ENCODE measurements at places on chromosomes 16 and 17.

DNA sequence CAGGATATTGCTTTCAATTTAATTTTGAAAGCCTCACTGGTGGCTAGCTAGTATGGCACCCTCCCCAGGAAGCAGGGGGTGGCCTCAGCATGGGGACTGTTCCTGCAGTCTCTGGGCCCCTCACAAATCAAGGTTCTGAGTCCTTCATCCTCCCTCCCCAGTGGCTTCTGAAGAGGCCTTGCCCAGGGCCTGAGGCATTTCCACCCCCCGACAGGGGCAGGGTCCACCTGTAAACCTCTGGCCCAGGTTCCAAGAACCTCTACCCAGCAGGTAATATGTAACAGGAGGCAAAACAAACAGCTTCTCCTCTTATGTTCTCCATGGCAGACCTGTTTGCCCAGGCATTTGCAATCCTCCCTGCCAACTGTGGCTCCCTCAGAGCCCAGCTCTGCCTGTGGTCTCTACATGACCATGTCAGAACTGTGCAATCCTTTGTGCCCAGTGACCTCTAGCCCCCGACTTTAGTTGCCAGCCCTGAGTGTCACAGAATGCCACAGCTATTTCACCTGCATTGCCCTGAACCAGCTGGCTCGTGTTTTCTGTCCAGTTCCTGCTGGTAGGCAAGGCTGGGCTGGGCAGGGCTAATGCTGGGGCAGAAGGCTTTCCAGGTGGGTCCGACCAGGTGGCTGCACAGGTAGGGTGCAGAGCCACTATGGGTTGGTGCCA, 14.3 kb downstream of the ACSF2 start:
- no peaks in the 10 kb centered on the region for H3K36me3 ChIP-seq
- H3K4me3 ChIP-seq: no peak overlapping the region
- no peak overlapping the region for H3K27ac ChIP-seq

- H3K4me3 ChIP-seq: no peak overlapping the region
- peaks cover 16% of the 10 kb centered on the region for H3K4me1 ChIP-seq
- no peak for DNase-seq
- no peaks in the 10 kb centered on the region for H3K27me3 ChIP-seq
- no peak overlapping the region for H3K27ac ChIP-seq
Observed at GRCh38 chr17:39404542-39405378, 3.3 kb upstream of the FBXL20 start.

GRCh38 chr16:4200000-4200780, 41.7 kb downstream of the SRL start:
- H3K4me3 ChIP-seq: no peak overlapping the region
- H3K4me1 ChIP-seq: peaks cover 5% of the 10 kb centered on the region
- no peak overlapping the region for H3K27ac ChIP-seq

GRCh38 chr17:46270032-46270431, 24.9 kb upstream of the LRRC37A start:
- peaks cover 21% of the 10 kb centered on the region for H3K4me1 ChIP-seq
- no peak overlapping the region for H3K27ac ChIP-seq
- H3K36me3 ChIP-seq: no peaks in the 10 kb centered on the region
- H3K27me3 ChIP-seq: no peaks in the 10 kb centered on the region

GRCh38 chr16:4894276-4895150, 42.4 kb downstream of the PPL start:
- H3K4me1 ChIP-seq: no peaks in the 10 kb centered on the region
- H3K27ac ChIP-seq: no peak overlapping the region
- H3K4me3 ChIP-seq: no peak overlapping the region
- no peak for DNase-seq
- no peaks in the 10 kb centered on the region for H3K36me3 ChIP-seq

DNA sequence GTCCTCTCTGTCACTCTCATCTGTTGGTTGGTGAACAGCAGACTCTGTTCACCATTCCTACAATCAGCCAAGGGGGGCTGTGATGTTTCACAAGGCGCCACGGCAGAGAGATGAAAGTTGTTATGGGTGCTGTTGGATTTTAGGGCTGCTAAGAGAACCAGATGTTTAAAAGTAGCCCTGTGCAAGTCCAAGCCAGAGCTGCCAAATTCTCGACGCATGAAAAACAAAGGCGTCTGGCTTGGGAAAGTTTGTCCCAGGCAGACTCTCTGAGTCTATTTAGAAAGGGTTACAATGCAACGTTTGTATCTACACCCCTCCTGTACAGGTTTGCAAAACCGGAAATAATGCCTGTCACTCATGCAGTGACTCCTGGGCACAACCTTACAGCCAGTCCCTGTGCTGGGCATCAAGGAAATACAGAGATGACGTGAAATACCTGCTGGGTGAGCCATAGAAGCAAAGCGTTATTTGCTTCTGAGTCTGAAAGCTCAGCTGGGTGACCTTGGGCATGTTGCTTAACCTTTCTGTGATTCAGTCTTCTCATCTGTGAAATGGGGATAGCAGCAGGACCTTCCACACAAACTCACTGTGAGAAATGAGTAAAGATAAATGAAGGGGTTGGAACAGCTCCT, 74.8 kb downstream of the XYLT1 start:
- H3K27me3 ChIP-seq: no peaks in the 10 kb centered on the region
- no peak overlapping the region for H3K27ac ChIP-seq
- no peak for DNase-seq
- no peaks in the 10 kb centered on the region for H3K36me3 ChIP-seq
- no peak overlapping the region for H3K4me3 ChIP-seq

DNA sequence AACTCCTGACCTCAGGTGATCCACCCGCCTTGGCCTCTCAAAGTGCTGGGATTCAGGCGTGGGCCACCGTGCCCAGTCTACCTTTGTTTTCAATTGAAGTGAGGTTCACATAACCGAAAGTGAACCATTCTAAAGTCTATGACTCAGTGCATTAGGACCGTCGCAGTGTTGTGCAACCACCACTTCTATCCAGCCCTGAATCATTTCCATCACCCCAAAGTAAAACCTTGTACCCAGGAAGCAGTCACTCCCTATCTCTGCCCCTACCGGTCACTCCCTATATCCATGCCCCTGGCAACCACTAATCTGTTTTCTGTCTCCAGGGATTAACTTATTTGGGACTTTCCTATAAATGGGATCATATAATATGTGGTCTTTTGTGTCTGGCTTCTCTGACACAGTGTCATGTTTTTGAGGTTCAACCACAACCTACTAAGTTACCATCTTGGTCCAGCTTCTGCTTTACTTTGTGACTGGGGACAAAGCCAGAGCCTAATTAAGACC, 28.3 kb upstream of the CDC42EP4 start:
- H3K27me3 ChIP-seq: no peaks in the 10 kb centered on the region
- no peak for DNase-seq
- no peaks in the 10 kb centered on the region for H3K4me1 ChIP-seq
- H3K4me3 ChIP-seq: no peak overlapping the region

GRCh38 chr17:9628509-9628908, 16.8 kb upstream of the USP43 start:
- H3K36me3 ChIP-seq: no peaks in the 10 kb centered on the region
- H3K4me3 ChIP-seq: no peak overlapping the region
- no peaks in the 10 kb centered on the region for H3K4me1 ChIP-seq
- DNase-seq: no peak

GRCh38 chr17:80261159-80261894, 675 bp downstream of the RNF213 start:
- H3K27ac ChIP-seq: peak overlapping the region; percentile 87
- H3K27me3 ChIP-seq: no peaks in the 10 kb centered on the region
- H3K4me3 ChIP-seq: peak overlapping the region; percentile 98
- no peaks in the 10 kb centered on the region for H3K36me3 ChIP-seq

- peaks cover 50% of the 10 kb centered on the region for H3K4me1 ChIP-seq
- H3K36me3 ChIP-seq: no peaks in the 10 kb centered on the region
- H3K27me3 ChIP-seq: no peaks in the 10 kb centered on the region
- no peak overlapping the region for H3K4me3 ChIP-seq
- no peak for DNase-seq
Observed at GRCh38 chr16:23901178-23902033, 65.6 kb downstream of the PRKCB start.

GRCh38 chr17:69712801-69713311, 298.4 kb downstream of the MAP2K6 start:
- H3K4me3 ChIP-seq: no peak overlapping the region
- H3K27ac ChIP-seq: no peak overlapping the region
- DNase-seq: no peak
- H3K4me1 ChIP-seq: no peaks in the 10 kb centered on the region
- no peaks in the 10 kb centered on the region for H3K36me3 ChIP-seq
- no peaks in the 10 kb centered on the region for H3K27me3 ChIP-seq

GRCh38 chr16:27671410-27671809, 121.5 kb downstream of the KATNIP start:
- no peak for DNase-seq
- no peak overlapping the region for H3K27ac ChIP-seq
- no peak overlapping the region for H3K4me3 ChIP-seq
- H3K4me1 ChIP-seq: no peaks in the 10 kb centered on the region
- no peaks in the 10 kb centered on the region for H3K27me3 ChIP-seq
- no peaks in the 10 kb centered on the region for H3K36me3 ChIP-seq

DNA sequence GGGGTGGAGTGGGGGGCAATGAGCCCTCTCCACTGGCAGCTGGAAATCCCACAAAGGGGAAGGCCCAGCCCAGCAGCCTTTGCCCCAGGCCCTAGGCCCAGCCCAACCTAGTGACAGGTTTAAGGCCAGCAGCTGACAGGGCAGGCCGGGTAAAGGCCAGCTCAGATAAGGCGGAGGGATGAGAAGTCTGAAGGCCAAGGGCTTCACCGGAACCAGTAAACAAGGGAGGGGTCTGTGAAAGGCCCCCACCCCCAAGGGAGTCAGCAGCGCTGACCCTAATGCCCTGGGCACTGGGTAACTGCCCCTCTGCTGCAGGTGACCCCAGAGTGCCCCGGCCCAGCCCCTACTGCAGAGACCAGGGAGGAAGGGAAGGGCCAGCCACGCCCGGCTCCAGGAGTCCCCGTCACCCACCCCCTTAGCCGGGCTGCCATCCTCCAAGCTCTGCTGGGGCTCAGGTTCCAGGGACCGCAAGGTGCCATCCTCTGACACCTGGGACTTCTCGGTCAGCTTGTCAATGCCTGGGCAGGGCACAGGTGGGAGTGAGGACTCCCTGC, 17.5 kb downstream of the OTOP3 start:
- no peaks in the 10 kb centered on the region for H3K36me3 ChIP-seq
- no peaks in the 10 kb centered on the region for H3K4me1 ChIP-seq
- no peaks in the 10 kb centered on the region for H3K27me3 ChIP-seq
- no peak overlapping the region for H3K27ac ChIP-seq
- no peak for DNase-seq

DNA sequence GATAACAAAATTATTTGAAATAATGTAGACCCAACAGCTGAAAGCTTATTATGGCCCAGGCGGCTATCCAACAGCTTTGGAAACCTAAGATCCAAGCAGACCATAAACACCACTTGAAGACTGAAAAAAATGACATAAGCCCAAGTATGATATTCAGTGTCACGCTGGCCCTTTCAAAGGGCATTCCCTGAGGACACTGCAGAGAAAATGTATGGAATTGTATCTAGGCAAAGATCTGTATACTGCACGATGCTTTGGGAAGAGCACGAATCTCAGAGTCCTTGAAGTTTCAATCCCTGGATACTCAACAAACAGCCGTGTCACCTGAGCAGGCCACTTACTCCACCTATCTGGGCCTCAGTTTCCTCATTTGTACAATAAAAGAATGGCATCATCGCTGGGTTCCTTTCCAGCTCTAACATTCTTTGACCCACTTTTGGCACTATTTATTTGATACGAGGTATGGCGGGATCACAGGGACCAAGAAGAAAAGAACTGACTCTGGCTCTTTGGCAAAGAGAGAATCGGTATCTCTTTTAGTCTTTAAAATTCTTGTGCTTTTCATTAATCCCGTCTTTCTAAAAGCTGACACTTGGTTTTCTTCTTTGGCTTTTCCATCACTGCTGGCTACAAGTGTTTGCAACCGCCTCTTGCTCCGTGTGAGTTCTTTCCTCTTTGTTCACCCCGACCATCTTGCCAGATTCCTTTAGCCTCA, 1.2 kb downstream of the STAT5B start:
- no peak for DNase-seq
- no peaks in the 10 kb centered on the region for H3K36me3 ChIP-seq
- peak overlapping the region; percentile 85 for H3K27ac ChIP-seq

- no peak overlapping the region for H3K27ac ChIP-seq
- H3K27me3 ChIP-seq: no peaks in the 10 kb centered on the region
- H3K36me3 ChIP-seq: no peaks in the 10 kb centered on the region
- no peak for DNase-seq
- H3K4me1 ChIP-seq: no peaks in the 10 kb centered on the region
Observed at GRCh38 chr17:18002171-18002570, 29.5 kb downstream of the DRC3 start.

DNA sequence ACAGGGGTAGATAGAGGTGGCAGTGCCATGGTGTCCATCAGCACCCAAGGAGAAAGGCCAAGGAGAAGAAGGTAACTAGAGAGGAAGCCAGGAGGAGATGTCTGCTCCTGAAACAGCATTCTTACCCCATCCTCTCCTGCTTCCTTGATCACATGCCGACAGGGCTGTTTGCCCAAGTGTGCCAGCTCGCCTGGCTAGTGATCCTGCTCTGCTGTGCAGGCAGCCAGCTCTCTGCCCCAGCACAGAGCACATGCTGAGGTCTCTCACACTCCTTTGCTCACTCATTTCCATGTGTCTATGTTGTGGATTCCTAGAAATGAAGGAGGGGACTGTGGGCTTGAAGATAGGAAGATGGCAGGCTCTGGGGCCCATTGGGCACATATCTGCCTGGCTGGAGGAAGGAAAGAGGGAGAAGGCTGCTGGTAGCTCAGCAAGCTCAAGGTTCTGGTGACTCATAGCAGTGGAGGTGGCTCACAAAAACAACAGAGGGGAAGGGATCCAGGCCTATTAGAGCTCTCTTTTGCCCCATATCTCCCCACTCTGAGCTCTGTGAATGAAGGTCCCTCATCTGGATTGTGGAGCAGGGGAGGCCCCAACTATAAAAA, 54.3 kb downstream of the NEUROD2 start:
- H3K27ac ChIP-seq: no peak overlapping the region
- H3K27me3 ChIP-seq: no peaks in the 10 kb centered on the region
- H3K4me3 ChIP-seq: no peak overlapping the region
- H3K4me1 ChIP-seq: no peaks in the 10 kb centered on the region

GRCh38 chr17:3639981-3640596, 3.5 kb downstream of the CTNS start:
- no peaks in the 10 kb centered on the region for H3K27me3 ChIP-seq
- H3K36me3 ChIP-seq: no peaks in the 10 kb centered on the region
- DNase-seq: no peak
- H3K4me3 ChIP-seq: no peak overlapping the region
- peak overlapping the region; percentile 3 for H3K27ac ChIP-seq

DNA sequence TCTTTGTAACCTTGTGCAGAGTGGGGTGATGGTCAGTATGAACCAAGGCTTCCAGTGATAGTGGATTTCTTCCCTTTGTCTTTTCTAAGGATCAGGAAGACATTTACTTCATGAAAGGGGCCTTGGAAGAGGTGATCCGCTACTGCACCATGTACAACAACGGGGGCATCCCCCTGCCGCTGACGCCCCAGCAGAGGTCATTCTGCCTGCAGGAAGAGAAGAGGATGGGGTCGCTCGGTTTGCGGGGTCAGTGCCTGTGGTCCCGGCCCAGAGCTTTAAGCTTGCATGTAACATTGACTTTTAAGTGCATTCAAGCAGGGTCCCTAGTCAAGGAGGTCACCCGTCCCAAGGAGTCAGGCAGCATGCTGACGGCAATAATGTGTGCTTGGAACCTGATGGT, 56.0 kb downstream of the MEAK7 start:
- no peak overlapping the region for H3K4me3 ChIP-seq
- H3K36me3 ChIP-seq: no peaks in the 10 kb centered on the region
- no peaks in the 10 kb centered on the region for H3K27me3 ChIP-seq
- H3K27ac ChIP-seq: no peak overlapping the region
- no peaks in the 10 kb centered on the region for H3K4me1 ChIP-seq

Data from CD8-positive, alpha-beta memory T cell (primary cell).